ENCODE measurements at places on chromosomes 3 and 15. TPM values are rescaled to one million over a fixed set of nuclear protein-coding genes. Genes with fewer than 3 reads are reported as not detected.

Gene FOXL2NB
- polyA plus RNA-seq, result not detected

DNA sequence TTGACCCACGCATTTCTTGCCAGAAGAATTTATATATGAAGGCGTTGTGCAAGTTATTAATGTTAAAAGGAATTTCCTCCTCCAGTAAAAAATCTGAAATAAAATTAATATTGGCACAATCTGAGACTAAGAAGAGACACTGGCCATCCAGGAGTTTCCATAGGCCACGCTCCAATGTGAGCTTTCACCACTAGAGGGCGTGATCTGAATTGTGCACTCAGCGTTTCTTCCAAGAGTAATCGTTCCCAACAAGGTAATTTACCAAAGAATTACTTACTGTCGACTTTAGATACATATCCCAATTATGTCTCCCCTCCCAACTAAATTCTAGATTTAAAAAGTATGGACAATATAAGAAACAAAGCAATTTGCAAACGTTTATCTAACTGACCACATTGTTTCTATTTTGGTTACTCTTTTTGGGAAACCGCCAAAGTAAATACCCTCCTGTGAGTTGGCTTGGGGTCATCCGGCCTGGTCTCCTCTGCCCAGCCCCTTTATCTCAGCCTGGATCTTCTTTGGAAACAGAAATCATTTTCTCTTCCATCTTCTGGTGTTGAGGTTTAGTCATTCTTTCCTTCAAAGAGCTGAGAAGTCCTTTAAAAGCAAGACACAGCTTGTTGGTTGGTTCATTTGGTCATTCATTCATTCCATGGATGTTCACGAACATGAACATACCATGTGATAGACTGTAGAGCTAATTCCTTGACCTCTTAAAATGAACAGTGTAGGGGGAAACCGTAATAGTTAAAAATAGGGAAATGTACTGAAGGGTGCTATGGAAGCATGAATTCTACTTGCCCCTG is 26.2 kb downstream of the POLR2M start:
- DNase-seq, result peak; percentile 51

GRCh38 chr15:54150255-54150654 is 172.0 kb downstream of the UNC13C start:
- no peak for DNase-seq

Gene RAP2B
- 7.3 TPM for polyA plus RNA-seq

All from SK-N-SH (cell line).